Stimulated activated CD4-positive, alpha-beta T cell treated with anti-CD3 and anti-CD28 coated beads, Interleukin-2, amount 100 ng/mL, for 48 hours (primary cell): ENCODE measurements at places on chromosomes 16 and 17.

GRCh38 chr17:8504460-8505207 is 69.0 kb downstream of the NDEL1 start:
- no peak for DNase-seq

DNA sequence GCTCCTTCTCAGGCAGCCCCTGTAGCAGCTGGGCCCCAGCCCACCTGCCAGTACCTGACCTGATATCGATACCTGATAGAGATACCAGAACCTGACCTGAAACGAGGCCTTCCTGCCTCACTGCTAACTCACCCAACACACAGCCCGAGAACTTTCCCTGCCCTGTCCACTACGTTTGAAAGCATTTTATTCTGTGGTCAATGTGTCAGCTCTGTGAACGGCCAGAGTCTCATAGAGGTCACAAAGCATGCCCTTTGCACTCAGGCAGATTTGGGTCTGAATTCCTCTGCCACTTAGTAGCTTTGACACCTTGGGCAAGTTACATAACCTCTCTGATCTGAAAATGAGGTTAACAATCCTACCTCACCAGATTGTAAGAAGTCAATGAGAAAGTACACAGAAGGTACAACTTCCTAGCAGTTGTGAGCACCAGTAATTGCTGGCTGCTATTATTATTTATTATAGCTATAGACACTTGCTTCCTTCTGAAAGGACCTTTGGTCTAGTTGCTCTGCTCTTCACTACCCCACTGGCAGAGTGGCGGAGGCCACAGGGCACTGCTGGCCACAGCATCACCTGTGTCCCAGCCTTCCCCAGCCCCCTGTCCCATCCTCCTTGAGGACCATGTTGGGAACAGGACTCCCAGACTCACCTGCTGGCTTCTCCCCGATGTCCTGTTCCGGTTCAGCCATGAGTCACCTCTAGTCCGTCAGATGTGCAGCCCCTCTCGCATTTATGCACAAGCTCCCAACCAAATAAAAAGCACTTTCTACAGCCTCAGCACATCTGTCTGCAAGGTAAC is 895 bp downstream of the ANKRD40CL start:
- DNase-seq, result no peak

- no peak for DNase-seq
Measured at GRCh38 chr16:29963021-29963743, 1.3 kb downstream of the TMEM219 start.

DNA sequence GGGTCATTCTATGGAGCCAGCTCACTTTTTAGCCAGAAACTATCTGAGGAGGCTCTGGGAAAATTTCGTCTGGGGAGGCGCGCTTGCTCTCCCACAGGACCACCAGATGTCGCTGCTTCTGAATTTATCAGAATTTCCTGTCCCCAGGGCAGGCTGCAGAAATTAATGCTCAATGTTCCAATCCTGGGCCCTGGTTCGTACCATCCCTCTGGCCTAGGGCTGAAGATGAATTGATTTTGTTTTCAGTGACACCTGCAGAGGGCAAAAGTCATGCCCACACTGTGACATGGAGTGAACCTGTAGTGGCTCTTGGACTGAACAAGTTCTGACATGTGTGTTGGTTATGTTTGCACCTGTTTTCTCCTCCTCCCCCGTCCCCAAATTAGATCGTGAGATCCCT is 482.6 kb downstream of the NPIPA7 start:
- peak; percentile 49 for DNase-seq

DNA sequence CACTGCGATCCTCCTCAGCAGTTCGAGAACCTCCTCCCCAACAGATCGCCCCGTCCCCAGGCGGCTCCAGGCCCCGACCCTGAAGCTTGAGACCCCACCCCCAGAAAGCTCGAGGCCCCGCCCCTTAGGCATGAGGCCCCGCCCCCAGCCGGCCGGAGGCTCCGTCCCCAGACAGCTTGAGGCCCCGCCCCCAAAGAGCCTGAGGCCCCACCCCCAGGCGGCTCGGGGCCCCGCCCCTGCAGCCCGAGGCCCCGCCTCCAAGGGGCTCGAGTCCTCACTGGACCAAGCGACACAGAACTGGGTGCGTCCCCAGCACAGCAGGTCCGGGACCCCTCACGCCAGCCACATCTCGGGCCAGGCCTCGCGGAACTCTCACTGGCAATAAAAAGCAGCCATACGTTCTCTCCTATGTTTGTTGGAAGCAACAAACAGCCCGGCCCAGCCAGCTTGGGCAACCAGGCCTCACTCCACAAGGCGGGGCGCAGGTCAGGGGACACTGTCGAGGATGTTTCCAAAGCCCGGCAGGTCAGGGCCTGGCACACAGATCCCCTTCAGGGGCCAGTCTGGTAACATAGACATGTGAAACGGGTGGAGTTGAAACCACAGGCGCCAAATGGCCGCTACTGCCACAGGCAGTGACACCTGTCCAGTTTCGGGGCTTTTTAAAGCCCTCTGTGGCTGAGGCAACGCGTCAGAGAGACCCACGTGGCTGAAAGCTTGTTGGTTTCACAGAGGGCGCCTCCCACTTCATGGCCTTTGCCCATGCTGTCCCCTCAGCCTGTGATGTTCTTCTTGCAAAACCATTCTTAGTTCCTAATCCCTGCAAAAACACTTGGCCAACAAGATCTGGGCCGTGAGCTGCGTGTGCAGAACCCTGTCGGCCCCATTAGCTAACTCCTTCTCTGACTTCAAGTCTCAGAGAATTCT is 224.2 kb downstream of the PARN start:
- peak; percentile 7 for DNase-seq

DNA sequence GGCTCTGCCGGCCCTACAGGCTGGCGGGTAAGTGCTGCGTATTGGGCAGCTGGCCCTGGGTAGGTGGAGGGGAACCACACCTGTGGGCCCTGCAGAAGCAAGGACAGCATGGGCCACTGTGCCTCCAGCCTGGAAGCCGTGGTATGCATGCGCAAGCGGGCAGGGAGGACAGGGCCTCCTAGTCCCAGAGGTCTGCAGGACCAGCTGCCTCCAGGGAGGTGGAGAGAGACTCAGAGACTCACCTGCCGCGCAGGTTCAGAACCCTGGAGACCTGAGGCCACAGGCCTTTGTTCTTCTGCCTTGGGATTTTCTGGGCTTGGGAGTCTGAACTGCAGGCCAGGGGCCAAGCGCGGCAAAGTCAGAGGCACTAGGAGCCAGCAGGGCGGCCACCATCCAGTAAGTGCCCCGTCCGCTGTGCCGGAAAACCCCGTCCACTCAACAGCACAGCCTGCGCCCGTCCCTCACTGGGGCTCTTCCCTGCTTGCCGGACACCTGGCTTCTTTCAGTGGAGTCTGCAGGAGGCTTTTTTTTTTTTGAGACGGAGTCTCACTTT is 8.8 kb upstream of the RAB40C start:
- DNase-seq, result no peak

DNA sequence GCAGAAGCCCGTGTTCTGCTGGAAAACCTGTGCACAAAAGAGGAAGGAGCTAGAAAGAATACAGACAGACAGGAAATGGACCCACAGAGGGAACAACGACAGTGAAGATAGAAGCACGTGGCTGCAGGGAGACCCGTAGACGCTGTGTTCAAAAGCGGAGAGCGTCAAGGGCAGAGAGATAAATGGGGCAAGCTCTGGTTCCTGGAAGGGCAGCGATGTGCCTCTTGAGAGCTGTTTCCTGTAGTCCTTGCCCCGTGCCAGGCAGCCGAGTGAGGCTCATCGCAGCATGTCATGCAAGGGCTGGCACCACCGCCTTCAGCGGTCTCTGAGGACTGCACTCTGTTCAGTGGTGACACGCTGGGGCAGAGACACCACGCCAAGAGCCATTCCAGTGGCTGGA is 43.6 kb upstream of the CACNG5 start:
- DNase-seq, result no peak

DNA sequence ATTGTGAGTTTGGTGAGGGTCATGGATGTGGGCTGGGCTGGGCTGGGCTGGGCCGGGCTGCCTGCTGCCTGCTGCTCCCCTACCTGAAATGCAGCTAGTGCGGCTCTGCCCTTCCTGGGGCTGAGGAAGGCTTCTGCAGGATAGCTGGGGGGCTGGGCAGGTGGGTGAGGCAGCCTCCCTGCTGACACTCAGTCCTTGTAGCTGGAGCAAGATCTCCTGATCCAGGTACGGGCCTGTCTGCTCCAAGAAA is 4.7 kb downstream of the RPL13 start:
- DNase-seq, result no peak

DNA sequence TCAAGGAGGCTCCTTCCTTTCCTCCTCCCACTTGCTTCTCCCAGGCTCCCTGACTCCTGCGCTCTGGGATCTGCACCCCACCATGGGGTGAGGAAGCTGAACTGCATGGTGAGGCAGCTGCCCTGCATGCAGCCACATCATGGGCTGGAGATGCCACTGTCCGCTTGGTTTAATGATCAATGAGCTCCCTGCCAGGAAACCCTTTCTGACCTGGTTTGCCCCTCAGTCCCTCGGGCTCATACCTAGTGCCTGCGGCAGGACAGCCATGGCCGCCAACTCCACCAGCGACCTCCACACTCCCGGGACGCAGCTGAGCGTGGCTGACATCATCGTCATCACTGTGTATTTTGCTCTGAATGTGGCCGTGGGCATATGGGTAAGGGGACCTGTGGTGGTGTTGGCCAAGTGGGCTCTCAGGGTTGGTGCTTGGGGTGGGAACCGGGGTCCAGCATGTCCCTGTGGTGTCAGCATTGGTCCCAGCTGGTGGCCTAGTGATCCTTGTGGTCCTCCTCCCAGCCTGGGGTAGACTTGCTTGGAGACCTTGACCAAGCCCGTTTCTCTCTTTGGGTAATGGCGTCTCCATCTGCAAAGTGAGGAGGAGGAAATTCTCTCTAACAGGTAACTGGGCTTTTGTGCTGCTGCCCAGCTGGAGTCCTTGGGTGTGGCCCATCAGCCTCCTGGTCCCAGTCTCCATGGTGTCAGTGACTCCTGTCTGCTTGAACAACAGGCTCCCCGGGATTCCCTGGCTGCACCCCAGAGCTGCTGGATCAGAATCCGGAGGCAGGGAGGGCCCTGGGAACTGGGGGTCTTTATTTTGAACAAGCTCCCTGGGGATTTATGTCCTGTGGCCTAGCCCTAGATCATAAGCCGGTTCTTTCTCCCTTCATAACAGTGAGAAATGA is at the start of gene SLC5A10:
TSS of gene SLC5A10 (plus strand) at position 225 of the 902 bp plus-strand sequence. CDS start at position 266, 41 bp downstream.
- DNase-seq, result no peak

GRCh38 chr16:27730661-27731210 is 180.8 kb downstream of the KATNIP start:
- no peak for DNase-seq

GRCh38 chr16:11079652-11080187 is 135.4 kb downstream of the CLEC16A start:
- DNase-seq, result no peak
